Cardiac atrium fibroblast (primary cell): ENCODE measurements at places on chromosomes 13 and 19. TPM values are rescaled to one million over a fixed set of nuclear protein-coding genes. Genes with fewer than 3 reads are reported as not detected.

Gene ERICH6B
- not detected in 2 replicates for total RNA-seq

Gene OR7G2
- not detected in 2 replicates for total RNA-seq

Gene PTH2
- total RNA-seq, result not detected in 2 replicates

Gene CGB2
- total RNA-seq, result not detected in 2 replicates

Gene SIGLECL1
- total RNA-seq, result not detected in 2 replicates

Gene CYP4F22
- not detected in 2 replicates for total RNA-seq

Gene KIR2DL1
- total RNA-seq, result not detected in 2 replicates

Gene GTPBP3
- total RNA-seq, result 12.5 and 16.7 TPM in 2 replicates

Gene TRAPPC2B
- total RNA-seq, result 6.3 and 12.5 TPM in 2 replicates

Gene PRSS57
- total RNA-seq, result not detected in 2 replicates
